Anterior cingulate cortex (tissue), 58 donors: ENCODE measurements at places on chromosomes 7 and 10.

DNA sequence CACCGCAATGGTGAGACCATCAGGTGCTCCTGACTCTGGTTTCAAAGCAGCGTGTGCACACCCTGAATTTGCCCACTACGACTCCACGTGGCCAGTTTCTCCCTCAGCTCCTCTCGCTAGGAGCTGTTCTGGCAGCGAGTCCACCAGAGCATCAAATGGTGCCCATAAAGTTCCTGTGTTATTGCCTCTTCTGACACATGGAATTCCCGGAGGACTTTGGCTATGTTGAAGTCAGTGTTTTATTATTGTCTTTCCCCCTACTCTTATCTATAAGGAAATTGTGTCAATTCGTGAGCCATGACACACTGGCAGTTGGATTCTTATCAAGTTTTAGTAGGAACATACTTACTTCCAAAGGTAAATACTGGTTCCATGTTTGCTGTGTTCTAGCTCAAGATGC, 53.9 kb upstream of the NPVF start:
- no peak for DNase-seq

DNA sequence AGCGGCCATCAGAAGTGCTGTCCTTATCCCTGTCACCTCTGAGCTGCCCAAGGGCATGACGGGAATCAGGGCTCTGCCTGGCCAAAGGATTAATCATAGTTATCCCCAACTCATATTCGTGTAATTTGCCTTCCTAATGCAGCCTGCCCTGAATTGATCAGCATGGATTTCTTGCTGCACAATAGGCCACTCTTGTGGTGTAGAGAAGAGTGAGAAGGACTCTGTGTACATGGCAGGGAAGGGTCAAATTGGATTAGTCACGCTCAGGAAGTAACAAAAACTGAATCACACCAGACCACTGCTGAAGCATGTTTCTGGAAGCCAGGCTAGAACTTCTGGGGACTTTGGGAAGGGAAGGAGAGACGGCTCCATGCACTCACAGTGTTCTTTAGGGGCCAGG, 227.0 kb downstream of the BUB3 start:
- DNase-seq, result no peak

GRCh38 chr7:105399043-105399725, 10.5 kb upstream of the SRPK2 start:
- DNase-seq, result no peak

DNA sequence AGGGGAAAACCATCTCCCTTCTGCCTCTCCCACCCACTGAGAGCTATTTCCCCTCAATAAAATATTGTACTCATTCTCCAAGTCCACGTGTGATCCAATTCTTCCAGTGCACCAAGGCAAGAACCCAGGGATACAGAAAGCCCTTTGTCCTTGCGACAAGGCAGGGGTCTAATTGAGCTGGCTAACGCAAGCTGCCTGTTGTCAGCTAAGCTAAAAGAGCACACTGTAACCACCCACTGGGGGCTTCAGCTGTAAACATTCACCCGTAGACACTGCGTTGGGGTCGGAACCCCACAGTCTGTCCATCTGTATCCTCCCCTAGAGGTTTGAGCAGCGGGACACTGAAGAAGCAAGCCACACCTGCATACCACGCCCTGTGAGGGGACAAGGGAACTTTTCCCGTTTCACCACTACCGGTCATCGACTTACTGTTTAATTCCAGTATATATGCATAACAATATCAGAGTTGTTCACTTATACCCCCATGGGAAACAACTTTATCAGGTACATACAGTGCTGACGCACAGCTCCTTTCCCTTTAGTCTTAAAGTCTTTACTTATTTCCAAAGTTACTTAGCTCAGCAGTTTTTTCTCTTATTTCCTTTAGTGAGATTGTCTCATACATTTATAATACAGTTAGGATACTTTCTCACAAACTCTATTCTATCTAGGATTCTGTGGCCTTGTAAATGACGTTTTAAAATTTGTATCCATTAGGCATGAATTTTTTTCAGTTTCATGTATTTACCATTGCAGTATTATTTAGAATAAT, 721.6 kb downstream of the ANKRD7 start:
- no peak for DNase-seq

DNA sequence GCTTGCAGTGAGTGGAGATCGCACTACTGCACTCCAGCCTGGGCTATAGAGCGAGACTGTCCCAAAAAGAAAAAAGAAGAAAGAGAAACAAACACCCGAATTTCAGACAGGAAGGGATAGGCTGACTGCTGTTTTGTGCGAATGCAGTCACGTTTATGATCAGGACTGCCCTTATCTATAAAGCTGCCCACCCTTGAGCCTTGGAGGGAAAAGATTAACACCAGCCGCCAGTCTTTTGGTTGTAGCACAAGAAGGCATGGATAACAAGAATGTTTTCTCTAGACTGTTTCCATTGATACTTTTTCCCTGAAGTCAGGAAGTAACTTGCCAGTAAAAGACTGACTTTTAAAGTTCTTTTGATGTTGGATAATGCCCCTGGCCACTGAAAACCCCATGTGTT, 314.0 kb downstream of the BICC1 start:
- no peak for DNase-seq
